ENCODE measurements at places on chromosomes 6 and 20.

- no peak for DNase-seq
Measured at GRCh38 chr20:2133318-2134183, 31.9 kb downstream of the STK35 start.

DNA sequence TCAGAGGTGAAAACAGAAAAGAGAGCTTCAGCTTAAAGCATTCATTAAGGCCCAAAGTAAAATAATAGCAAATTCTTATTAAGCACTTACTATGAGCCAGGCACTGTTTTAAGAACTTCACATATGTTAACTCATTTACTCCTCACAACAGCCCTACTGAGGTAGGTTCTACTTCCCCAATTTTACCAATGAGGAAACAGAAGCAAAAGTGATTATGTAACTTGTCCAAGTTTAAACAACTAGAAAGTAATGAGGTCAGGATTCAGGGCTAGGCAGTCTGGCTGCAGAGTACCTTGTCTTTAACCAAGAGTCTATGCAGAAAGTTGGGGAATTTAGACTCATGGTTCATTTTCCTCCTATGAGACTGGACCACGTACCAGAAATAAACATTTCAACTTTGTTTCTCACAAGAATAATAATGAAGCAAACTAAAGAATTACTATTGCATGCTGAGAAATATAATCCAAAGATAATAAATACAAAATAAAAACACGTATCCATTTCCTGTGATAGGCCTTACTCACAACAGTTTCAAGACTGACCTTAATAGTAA lies 3.8 kb downstream of the COL21A1 start:
- DNase-seq: no peak

DNA sequence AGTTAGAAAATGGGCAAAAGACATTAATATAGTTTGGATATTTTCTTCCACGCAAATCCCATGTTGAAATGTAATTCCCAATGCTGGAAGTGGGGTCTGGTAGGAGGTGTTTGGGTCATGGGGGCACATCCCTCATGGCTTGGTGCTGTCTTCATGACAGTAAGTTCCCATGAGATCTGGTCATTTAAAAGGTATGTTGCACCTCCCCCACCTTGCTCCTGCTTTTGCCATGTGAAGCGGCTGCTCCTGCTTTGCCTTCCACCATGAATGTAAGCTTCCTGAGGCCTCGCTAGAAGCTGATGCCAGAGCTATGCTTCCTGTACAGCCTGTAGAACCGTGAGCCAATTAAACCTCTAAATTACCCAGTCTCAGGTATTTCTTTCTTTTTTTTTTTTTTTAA lies 16.3 kb upstream of the TMEM14A start:
- DNase-seq: no peak

- no peak for DNase-seq
Measured at GRCh38 chr6:101150226-101150625, 243.3 kb upstream of the GRIK2 start.

GRCh38 chr6:147970970-147971369 lies 371.7 kb upstream of the SASH1 start:
- DNase-seq: no peak

Measured in stimulated activated CD8-positive, alpha-beta memory T cell treated with anti-CD3 and anti-CD28 coated beads, Interleukin-4, amount 100 ng/mL, for 1 hour (primary cell).